ENCODE measurements at places on chromosomes 1 and 21.
A peak's percentile ranks its signal among the peaks of the same experiment; 100 is the strongest.

- DNase-seq = no peak
These were observed 85.1 kb downstream of the PCSK9 start for GRCh38 chr1:55124470-55124869.

DNA sequence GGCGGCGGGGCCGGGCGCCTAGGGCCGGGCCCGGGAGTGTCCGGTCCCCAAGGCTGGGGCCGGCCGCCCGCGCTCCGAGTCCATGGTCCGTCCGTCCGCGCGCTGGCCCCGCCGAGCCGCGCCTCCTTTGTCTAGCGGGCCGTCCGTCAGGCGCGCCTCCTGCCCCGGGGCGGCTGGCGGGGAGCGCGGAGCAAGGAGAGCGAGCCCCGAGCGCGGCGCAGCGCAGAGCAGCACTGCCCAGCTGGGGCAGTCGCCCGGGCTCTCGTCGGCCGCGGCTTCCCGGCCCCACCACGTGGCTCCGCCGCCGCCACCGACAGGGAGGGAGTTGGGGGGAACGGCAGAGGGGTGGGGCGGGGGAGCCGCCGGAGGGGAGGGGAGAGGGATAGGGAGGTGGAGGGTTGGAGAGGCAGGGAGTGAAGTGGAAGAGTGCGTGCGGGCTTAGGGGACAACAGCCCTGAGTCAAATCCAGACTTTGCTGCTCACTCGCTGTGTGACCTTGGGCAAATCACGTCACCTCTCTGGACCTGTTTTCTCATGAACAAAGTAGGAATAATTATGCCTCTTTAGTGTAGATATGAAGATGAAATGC is at the start of gene NKAIN1:
TSS of gene NKAIN1 (minus strand) at position 235 of the 589 bp plus-strand sequence. CDS start 340 bp downstream, outside the sequence.
- DNase-seq = no peak

GRCh38 chr1:174274452-174274851 is 115.1 kb downstream of the RABGAP1L start:
- DNase-seq = no peak

DNA sequence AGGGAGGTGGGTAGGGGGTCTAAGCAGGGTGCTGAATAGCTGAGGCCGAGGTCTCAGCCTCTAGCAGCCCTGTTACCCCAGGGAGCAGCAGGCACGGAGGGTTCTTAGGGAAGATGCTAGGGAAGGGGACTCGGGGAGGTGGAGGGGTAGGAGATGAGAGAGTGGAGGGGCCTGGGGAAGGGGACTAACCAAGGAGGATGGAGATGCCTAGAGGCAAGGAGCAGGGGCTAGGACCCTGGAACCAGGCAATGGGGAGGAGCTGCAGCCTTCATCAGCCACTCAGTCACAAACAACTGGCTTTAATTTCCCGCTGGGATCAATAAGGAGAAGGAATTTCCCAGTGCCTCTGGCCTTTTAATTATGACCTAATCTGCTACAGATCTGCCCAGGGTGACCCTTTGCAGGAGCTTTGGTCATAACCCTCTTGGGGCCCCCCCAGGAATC is 2.9 kb upstream of the CRABP2 start:
- DNase-seq = no peak

- no peak for DNase-seq
These were observed 1.5 kb upstream of the NEK7 start for GRCh38 chr1:198155253-198155652.

GRCh38 chr1:55088413-55088812 is 49.1 kb downstream of the PCSK9 start:
- no peak for DNase-seq

- no peak for DNase-seq
These were observed at the start of gene ST6GALNAC5 for GRCh38 chr1:76867342-76868130. TSS of gene ST6GALNAC5 (plus strand) at chr1:76867480.

- DNase-seq = peak; percentile 14
These were observed 7.8 kb upstream of the CHI3L2 start for GRCh38 chr1:111219557-111220286.

DNA sequence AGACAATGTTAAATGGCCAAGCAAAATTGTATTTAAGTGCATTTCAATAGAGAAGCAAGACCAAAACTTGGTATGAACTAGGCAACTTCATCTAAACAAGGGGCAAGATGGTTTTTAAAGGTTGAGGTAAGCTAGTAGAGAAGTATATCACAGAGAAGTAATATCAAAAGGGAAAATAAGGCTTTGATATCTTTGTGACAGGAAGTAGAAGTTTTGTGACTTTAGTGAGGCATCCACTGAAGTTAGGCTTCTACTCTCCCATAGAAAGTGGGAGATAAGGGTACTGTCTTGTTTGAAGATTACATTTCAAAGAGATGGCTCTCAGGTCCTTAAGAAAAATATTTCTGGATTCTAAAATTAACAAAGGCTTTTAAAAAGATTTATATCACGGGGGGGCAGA is 8.9 kb downstream of the OR10T2 start:
- no peak for DNase-seq

DNA sequence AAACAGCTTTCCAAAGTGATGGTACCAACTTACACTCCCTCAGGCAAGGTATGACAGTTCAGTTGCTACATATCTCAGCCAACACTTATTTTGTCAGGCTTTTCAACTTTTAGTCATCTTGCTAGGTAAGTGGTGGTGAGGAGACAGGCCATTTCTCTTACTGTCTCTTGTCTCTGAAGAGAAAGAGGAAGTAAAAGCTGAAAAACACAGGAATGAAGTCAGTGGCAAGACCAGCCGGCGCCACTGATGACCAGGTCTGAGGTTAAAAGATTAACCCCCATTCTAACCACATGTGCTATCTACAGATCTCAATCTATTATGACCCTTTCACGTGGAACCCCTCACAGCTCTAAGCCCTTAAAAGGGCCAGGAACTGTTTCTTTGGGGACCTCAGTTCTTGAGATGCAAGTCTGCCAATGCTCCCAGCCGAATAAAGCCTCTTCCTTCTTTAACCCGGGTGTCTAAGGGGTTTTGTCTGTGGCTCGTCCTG is 4.2 kb downstream of the ADCY10 start:
- no peak for DNase-seq

DNA sequence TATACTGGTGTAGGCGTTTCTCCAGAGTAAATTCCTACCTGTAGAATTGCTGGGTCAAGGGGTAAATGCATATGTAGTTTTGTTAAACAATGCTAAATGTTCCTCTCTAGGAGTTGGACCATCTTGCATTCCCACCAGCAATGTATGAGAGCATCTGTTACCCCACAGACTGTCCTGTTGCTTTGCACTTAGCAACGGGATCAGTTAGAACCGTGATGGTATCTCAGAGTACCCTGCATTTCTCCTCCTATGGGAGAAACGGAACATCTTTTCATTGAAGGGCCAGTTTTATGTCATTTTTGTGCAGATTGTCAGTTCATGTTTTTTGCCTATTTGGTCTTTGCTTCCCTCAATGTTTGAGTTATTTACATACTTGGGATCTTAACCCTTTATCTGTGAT is 18.0 kb upstream of the RIPPLY3 start:
- no peak for DNase-seq

DNA sequence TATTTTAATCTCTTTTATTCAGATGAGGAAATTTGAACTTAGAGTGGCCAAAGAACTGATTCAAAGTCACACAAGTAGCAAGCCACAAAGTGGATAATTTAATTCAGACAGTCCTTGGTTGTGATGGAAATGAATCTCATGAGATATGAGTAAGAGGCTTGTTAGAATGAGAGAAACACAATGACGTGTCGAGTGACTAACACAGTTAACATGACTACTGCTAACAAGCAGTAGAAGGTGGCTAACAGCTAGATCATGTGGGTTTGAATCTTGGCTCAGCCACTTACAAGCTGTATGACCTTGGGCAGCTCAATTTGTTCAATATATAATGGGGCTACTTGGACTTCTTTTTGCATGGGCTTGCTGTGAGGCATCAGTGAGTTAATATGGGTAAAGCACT is 104.5 kb upstream of the LMO4 start:
- no peak for DNase-seq

- DNase-seq = no peak
These were observed 18.3 kb upstream of the HSPA13 start for GRCh38 chr21:14401217-14401616.

DNA sequence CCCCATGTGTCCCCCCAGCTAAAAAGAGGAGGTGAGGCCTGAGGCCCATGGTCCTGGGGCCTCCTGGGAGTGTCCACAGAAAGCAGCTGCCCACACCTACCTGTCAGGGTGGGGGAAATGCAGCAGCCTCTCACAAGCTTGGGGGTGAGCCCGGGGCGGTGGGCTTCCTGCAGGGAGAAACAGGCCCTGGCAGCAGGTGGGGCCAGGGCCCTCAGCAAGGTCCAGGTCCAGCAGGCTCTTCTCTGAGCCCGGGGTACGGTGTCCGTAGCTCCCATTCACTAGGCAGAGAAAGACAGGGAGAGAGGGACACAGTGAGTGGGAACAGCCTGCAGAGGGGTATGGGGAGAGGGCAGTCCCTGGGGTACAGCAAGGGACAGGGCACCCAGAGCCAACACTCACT is 139.0 kb downstream of the GLIS1 start:
- DNase-seq = no peak

DNA sequence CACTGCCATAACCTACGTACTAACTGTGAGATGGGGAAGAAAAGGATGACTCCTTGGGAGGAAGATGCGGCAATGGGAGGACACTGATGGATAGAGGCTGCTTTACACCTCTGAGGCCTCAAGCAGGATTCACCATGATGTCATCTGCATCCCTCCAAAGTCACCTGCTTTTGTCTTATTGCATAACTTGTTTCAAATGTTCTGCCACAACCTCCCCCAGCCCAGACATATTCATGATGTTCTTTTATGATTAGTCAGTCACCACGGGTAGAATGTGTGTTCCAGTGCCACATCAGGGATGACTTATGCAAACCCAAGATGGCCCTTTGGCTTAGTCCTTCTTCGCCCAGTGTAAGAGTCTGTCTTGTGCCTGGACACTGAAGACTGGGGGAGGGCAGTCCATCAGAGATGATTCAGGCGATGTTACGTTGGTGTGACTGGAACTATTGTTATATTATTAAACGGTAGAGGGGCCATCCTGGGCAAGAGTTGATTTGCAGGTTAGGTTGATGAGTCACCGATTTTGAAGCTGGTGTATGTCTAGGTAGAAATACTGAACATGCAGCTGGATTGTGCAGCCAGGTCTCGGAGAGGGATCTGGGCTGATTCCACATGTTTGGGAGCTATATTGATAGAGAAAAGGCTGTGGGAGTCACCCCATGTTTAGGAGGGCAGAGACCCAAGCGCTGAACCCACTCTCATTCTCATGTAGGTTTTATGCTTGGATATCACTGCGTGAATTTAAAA is 32.6 kb downstream of the RYR2 start:
- DNase-seq = no peak

- DNase-seq = no peak
These were observed 26.6 kb downstream of the SRSF11 start for GRCh38 chr1:70247768-70248167.

- DNase-seq = peak; percentile 56
These were observed 2.0 kb downstream of the PBX1 start for GRCh38 chr1:164561007-164561406.

GRCh38 chr1:42044346-42044745 is 108.9 kb upstream of the GUCA2B start:
- no peak for DNase-seq

- no peak for DNase-seq
These were observed 21.2 kb upstream of the FMO4 start for GRCh38 chr1:171292799-171293198.

DNA sequence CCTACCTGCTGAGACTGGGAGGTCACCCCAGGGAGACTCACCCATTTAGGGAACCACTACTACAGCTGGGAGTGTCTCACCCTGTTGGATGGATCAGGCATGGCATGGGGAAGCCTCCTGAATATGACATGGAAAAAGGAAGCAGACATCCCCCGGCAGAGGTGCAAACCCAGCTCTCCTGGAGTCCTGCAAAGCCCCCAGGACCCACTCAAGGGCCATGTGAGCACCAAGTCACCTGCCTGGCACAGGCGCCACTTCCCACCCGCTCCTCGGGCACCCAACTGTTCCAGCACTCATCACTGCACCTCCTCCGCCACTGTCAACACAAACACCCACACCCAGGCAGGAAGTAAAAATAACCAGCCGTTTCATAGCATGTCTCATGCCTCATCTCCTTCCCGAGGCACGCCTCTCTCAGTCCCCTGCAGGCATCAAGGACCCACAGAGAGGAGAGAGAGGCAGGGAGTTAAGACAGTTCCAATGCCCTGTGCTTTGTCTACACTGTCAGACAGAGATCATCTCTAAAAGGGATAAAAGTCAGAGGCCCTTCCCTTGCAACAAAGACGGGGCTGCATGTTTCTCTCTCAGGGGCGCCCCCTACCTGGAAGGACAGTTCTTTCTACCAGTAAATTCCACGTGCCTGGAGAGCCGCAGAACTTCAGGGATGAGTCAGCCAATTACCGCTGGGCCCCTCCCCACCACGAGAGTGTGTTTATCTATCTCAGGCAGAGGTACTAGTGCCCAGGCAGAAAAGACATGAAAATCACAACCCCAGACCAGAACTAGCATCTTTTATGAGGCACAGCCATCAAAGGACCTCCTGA is 150.1 kb upstream of the SOD1 start:
- DNase-seq = no peak

- no peak for DNase-seq
These were observed 100.4 kb upstream of the BRINP3 start for GRCh38 chr1:190578017-190578416.

GRCh38 chr1:203636291-203636690 is 9.7 kb downstream of the ATP2B4 start:
- DNase-seq = no peak

DNA sequence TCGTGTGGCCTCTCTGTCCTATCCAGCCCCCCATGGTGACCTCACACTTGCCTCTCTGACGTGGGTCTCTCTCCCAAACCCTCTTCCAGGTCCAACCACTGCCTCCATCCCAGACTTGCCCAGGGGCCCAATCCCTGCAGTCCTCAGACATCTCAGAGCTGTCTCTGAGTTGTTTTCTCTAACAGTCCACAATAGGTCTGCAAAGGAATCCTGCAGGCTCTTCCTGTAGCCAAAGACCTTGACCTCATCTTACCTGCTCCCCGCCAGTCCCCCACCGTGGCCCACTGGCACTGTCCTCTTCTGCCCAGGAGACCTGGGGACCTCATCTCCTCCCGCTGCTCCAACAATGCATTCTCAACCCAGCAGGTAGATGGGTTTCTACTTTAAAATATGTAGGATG is 10.0 kb downstream of the RNF187 start:
- DNase-seq = no peak

DNA sequence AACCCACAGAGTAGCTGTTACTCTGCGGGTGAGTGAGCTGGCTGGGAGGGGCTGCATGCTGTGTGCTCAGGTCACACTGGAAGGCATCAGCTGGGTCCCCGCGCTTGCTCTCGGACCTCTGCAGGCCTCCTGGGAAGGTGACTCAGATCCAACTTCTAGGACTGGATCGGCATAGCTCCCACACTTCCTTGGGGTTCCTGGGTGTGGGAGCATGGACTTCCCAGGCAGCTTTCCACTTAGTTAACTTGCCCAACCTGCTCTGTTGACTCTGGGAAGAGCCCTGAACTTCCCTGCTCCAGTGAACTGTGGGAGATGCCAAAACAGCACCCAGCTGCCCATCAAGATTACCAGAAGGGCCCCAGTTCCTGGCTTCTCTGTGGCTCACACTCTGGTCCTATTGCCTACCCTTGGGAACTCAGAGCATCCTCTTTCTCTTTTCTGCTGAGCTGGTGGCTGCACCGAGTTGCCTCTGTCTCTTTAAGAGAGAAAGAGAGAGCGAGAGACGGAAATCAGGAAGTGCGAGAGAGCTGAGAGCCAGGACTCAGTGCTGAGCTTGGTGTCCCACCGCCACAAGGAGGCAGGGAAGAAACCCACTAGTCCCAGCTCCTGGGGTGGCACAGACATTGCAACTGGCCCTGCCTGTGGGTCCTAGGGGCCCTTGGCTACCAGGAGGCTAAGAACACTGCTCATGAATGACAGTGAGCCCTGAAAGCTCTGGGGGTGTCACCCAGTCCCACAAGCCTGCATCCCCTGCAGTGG is at the start of gene IKBKE:
TSS of gene IKBKE (plus strand) at position 544 of the 759 bp plus-strand sequence. CDS start 2,752 bp downstream, outside the sequence.
- DNase-seq = peak; percentile 63
